ENCODE measurements at places on chromosomes 13 and 19.

GRCh38 chr19:38975861-38976271, 324 bp upstream of the FBXO17 start:
- ATAC-seq, result peak; percentile 62

DNA sequence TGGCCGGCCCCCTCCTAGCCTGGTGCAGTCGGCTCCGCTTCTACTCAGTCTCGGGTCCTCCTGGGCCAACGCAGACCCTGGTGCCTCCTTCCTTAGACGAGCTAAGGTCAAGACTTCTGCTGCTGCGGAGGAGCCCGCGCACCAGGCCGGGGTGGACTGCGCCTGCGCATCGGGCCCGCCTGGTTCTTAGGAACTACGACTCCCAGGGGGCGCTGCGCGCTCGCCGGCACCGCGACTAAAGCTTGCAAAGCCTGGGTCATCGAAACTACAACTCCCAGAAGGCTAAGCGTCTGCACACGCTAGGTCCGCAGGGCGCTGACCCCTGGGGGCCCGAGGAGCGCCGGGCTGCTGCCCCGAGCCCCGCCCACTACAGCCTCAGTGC, at the start of gene ZNF835:
Gene ZNF835 (minus strand): TSS at position 145 of the 382 bp plus-strand sequence. CDS start 6,559 bp downstream, outside the sequence.
- ATAC-seq, result no peak

DNA sequence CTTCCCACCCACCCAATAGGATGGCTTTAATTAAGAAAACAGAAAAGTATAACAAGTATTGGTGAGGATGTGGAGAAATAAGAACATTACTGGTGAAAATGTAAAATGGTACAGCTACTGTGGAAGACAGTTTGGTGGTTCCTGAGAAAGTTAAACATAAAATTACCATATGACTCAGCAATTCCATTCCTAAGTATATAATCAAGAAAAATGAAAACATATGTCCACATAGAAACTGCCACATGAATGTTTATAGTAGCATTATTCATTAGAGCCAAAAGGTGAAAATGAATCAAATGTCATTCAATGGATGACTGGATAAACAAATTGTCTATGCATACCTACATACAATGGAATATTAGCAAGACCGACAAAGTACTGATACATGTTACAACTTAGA, 16.9 kb downstream of the DZIP1 start:
- ATAC-seq, result peak; percentile 56

- no peak for ATAC-seq
Observed at GRCh38 chr13:76223999-76224398, 587.9 kb downstream of the LMO7 start.

DNA sequence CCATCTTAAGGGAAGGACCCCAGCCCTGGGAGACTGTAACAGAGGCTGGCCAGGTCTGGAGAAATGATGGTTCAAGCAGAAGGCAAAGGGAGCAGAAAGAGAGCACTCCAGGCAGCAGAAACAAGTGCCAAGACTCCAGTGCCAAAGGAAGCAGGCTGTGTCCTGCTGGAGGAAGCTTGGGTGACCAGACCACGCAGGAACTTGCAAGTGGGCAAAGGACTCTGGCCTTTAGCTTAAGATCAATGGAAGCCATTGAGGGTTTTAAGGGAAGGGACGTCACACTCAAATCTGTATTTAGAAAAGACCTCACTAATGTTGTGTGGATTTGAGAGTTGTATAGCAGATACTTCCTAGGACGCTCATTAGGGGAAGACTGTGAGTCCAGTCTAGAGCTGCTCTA, 95.5 kb downstream of the MIPEP start:
- ATAC-seq, result no peak

DNA sequence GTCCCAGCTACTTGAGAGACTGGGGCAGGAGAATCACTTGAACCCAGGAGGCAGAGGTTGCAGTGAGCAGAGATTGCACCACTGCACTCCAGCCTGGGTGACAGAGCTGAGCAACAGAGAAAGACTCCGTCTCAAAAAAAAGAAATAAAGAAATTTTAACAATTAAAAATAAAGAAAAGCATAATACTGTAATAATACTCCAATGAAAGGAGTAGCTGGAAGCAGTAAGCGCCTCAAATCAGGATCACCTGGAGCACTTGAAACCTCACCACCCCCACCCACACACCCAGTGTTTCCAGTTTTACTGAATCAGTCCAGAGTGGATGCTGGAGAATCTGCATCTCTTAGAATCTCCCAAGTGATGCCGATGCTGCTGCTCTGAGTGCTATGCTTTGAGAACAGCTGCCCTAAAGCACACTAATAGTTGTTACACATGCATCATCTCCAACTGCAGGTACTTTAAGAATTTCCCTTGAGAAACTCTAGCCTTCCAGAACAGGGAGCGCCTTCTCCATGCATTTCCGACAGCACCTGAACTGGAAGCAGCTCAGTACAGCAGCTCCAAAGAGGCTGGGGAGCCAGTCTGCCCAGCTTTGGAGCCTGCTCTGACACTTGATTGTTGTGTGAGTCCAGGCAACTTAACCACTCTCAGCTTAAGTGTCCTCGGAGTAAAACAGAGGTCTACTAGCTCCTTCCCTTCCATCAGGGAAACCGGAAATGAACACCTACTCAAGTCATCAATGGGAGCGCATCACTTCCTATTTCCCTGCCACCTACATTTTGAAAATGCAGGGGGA, 2.9 kb downstream of the ABCC4 start:
- ATAC-seq, result no peak

- ATAC-seq, result peak; percentile 59
Observed at GRCh38 chr13:43838909-43839308, 40.6 kb downstream of the CCDC122 start.

- ATAC-seq, result no peak
Observed at GRCh38 chr13:73827434-73827833, 306.8 kb downstream of the KLF12 start.

DNA sequence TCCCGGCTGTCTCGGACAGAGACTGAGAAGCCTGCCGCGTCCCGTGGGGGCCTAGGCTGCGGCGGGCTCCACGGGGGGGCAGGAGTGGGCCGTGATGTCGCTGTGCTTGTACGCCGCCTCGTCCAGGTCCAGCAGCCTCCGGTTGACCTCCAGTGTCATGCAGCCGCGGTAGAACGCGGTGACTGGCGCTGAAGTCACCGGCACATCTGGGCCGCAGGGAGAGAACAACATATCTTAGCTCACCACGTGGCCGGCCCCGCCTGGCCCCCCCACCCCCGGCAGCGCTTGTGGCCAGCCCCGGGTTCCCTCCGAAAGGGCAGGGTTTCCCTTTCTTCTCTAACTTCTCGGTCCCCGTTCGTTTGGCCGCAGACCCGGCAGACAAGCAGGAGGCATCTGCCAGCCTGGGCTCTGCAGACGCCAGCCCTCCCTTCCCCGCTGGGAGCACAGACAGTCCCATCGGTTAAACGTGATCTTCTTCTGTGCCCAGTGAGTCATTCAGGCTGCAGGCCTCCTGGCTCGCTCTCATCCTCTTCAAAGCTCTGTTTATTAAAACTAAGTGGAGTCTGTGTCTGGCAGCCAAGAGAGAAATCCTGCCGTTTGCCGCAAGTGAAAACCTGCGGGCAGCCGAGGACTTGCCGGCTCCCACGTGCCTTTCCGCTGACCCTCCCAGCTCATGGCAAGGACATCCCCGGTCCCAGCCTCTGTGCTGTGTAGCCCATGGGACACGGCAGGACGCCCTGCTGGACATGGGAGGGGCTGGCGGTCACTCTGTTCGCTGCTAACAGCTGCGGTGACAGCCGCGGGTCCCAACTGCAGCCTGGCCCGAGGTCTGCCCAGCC, 42.8 kb downstream of the GAS6 start:
- ATAC-seq, result peak; percentile 93

DNA sequence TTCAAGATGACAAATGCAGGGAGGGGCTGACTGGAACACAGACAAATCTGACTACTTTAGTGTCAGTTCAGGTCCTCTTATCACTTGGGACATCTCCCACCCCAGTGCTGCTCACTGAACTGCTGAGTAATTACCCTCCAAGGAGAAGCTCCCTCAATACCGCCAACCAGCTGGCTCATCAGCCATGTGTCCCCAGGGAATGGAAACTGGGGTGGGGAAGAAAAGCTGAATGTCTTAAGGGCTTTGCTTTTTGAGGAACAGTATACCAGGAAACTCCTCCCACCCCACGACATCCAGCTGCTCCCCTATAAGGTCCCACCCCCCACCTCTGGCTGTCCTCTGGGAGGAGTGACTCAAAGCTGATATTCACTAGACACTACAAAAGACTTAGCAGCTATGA, 2.0 kb downstream of the ZNF823 start:
- ATAC-seq, result no peak

- ATAC-seq, result no peak
Observed at GRCh38 chr13:97630725-97631124, 196.8 kb downstream of the RAP2A start.

DNA sequence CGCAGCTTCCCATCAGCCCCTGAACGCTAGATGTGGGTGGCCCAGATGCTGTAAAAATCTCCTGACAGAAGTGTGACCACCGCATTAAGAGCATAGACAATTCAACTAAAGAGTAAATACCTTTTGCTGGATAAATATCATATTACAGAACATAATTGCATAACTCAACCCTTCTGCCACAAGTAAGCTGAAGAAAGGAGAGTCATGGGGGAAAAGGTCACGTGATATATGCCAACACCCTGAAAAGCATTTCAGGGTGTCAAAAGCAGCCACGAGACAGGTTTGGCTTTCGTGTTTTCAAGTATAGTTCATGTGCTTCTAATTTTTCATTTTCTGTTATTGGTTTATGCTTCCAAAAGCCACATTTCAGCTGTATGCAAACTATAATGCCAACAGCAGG, 71.3 kb downstream of the LHFPL6 start:
- no peak for ATAC-seq
